ENCODE measurements at places on chromosomes 1 and 21. TPM values are rescaled to one million over a fixed set of nuclear protein-coding genes. Genes with fewer than 3 reads are reported as not detected.

- no peak for DNase-seq
- peaks cover 13% of the 10 kb centered on the region for H3K4me1 ChIP-seq
- no peak overlapping the region for H3K4me3 ChIP-seq
- H3K36me3 ChIP-seq, result peaks cover 12% of the 10 kb centered on the region
These were observed 324.3 kb downstream of the PLA2G4A start for GRCh38 chr1:187153047-187153446.

DNA sequence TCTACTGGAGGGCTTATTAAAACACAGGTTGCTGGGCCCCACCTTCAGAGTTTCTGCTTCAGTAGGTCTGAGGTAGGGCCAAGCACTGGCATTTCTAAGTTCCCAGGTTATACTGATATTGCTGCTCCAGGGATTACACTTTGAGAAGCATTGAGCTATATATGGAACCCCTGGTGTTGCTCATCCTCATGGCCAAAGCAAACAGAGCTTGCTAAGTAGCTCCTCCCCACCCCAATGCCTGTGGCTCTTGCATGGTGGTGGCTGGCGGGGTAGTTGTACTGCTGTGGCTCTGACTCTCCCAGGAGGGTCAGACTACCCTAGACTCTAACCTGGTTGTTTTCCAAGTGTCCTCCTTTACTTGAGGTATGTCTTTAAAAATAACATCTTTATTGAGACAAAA is 143.6 kb downstream of the SPATA46 start:
- H3K27me3 ChIP-seq, result no peaks in the 10 kb centered on the region
- H3K27ac ChIP-seq, result no peak overlapping the region
- no peak for DNase-seq
- no peaks in the 10 kb centered on the region for H3K36me3 ChIP-seq

DNA sequence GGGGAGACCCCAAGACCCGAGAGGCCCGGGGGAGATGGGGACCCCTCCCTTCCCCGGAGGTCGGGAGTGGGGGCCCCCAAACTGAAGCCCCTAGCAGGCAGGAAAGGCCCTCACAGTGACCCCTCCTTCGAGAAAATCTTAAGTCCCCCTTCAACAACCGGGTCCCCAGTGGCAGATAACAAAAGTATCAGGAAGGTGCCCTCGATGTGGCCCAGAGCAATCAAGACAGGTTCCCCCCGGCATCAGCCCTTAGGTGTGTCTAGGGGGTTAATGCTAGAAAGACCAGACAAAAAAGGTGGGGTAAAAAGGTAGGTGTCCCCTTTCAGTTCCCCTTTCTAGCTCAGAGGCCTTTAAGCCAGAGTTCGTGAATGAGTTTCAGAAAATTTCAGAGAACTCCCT is 282 bp upstream of the ECE1 start:
- no peaks in the 10 kb centered on the region for H3K27me3 ChIP-seq
- H3K4me3 ChIP-seq, result peak overlapping the region; percentile 76
- peaks cover 14% of the 10 kb centered on the region for H3K4me1 ChIP-seq
- H3K36me3 ChIP-seq, result no peaks in the 10 kb centered on the region
- DNase-seq, result no peak

The GFI1 gene
- total RNA-seq, result 0.34 TPM

The LCE6A gene
- not detected for total RNA-seq

DNA sequence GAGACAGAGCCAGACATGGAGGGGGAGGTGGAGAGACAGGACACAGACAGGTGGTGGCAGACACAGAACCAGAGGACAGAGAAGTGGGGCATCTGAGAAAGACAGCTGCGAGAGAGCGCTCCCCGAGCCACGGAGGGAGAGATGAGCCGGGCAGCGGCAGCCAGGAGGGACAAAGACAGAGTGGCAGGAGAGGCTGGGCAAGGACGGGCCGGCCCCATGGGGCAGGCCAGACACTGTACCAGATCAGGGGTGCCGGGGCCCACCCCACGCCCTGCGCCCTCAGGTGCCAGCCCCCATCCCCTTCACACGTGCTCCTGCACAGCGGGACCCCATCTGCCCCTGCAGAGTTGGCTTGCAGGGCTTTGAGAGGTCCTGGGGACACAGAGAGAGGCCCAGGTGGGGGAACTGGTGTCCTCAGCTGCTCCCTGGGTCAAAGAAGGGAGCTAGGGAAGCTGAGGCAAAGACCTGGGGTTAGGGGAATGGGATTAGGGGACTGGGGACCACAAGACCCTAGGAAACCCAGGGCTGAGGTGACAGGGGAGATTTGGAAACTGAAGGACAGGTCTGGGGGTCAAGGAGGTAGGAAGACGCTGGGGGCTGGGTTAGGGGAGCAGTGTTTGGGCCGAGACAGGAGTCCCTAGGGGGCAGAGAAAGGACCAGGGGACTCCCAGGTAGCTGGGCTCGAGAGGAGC is 643 bp downstream of the FNDC5 start:
- peaks cover 19% of the 10 kb centered on the region for H3K36me3 ChIP-seq
- H3K4me3 ChIP-seq, result peak overlapping the region; percentile 80
- peak; percentile 38 for DNase-seq
- H3K27ac ChIP-seq, result peak overlapping the region; percentile 60

GRCh38 chr1:183892351-183892793 is 87.5 kb downstream of the RGL1 start:
- DNase-seq, result no peak
- H3K27ac ChIP-seq, result no peak overlapping the region

GRCh38 chr1:87224201-87224600 is 104.5 kb upstream of the LMO4 start:
- H3K27ac ChIP-seq, result no peak overlapping the region
- no peak for DNase-seq
- peaks cover 11% of the 10 kb centered on the region for H3K4me1 ChIP-seq
- no peak overlapping the region for H3K4me3 ChIP-seq
- H3K27me3 ChIP-seq, result no peaks in the 10 kb centered on the region
- H3K36me3 ChIP-seq, result no peaks in the 10 kb centered on the region

DNA sequence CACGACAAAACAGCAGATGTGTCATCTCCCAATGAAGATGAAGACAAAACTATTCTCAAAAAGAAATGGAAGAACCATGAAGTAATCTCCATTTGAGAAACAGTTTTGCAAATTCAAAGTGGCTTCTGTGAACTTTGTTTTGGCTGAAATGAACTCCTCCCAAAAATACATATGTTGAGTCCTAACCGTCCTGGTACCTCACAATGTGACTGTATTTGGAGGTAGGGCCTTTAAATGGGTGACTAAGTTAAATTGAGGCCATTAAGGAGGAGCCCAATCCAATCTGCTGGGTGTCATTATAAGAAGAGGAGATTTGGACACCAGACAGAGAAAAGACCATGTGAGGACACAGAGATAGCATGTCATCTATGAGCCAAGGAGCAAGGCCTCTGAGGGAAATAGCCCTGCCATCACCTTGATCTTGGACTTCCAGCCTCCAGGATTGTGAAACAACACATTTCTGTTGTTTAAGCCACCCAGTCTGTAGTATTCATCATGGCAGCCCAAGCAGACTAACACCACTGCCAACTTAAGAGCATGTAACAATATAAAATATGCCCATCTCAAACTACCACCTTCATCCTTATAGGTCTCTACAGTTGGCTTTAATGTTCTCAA is 38.3 kb upstream of the KCNE1 start:
- H3K27me3 ChIP-seq, result no peaks in the 10 kb centered on the region
- no peak overlapping the region for H3K4me3 ChIP-seq
- H3K4me1 ChIP-seq, result peaks cover 25% of the 10 kb centered on the region

- H3K27ac ChIP-seq, result no peak overlapping the region
- H3K27me3 ChIP-seq, result peaks cover 14% of the 10 kb centered on the region
- no peak for DNase-seq
- H3K36me3 ChIP-seq, result peaks cover 4% of the 10 kb centered on the region
These were observed 113.5 kb downstream of the MAP3K21 start for GRCh38 chr1:233440951-233441401.

GRCh38 chr21:17526776-17527175 is 13.9 kb downstream of the CXADR start:
- peaks cover 24% of the 10 kb centered on the region for H3K4me1 ChIP-seq
- peaks cover 1% of the 10 kb centered on the region for H3K36me3 ChIP-seq
- H3K4me3 ChIP-seq, result no peak overlapping the region
- H3K27me3 ChIP-seq, result no peaks in the 10 kb centered on the region
- DNase-seq, result no peak
- H3K27ac ChIP-seq, result peak overlapping the region; percentile 93

DNA sequence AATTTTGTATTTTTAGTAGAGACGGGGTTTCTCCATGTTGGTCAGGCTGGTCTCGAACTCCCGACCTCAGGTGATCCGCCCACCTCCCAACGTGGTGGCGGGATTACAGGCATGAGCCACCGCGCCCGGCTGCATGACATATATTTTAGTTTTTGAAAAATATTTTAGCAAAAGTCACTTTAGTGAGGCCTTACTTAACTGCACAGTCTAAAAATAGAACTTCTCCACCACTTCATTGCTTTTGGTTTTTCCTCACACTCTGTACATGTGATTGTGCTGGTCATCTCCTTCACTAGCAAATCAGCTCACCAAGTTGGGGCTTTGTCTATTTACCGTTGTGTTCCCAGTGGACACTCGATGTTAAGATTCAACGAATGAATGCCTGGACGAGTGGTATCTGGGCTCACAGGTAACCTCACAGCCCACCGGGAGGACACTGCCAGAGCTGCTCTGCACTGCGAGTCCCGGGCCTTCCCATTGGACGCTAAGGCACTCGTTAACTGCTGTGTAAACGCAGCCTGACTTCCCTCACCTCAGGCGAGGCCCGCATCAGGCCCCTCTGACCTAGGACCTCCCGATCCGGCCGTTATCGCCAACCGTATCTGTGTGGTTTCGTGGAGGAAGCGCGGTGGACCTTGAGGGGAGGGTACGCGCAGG is 14.0 kb upstream of the ZNF692 start:
- peak; percentile 69 for DNase-seq
- H3K36me3 ChIP-seq, result no peaks in the 10 kb centered on the region
- peaks cover 6% of the 10 kb centered on the region for H3K4me1 ChIP-seq
- peaks cover 4% of the 10 kb centered on the region for H3K27me3 ChIP-seq
- peak overlapping the region; percentile 94 for H3K4me3 ChIP-seq

DNA sequence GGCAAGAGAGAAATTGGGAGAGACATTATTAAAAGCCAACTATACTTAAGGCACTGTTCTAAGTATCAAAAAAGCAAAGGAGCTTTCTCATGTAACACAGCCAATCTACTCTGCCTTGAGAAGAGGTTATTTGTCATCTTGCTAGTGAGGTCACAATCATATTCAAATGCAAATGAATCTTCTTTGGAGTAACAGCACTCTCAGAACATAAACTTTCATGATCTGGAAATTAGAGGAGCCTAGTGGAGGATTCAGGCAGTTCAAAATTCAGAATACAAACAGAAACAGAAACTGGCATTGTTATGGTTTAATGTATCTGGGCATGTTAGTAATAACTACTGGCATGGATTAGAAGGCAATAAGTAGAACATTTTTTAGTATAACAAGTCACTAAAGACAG is 57.4 kb downstream of the ARID4B start:
- peak overlapping the region; percentile 86 for H3K27ac ChIP-seq
- H3K36me3 ChIP-seq, result no peaks in the 10 kb centered on the region
- peaks cover 25% of the 10 kb centered on the region for H3K4me1 ChIP-seq

The AMY2B gene
- total RNA-seq, result 12.6 TPM

GRCh38 chr1:194071205-194071604 is 884.8 kb upstream of the B3GALT2 start:
- H3K36me3 ChIP-seq, result no peaks in the 10 kb centered on the region
- H3K4me1 ChIP-seq, result peaks cover 7% of the 10 kb centered on the region
- H3K4me3 ChIP-seq, result no peak overlapping the region
- H3K27me3 ChIP-seq, result no peaks in the 10 kb centered on the region

The ATP5PB gene
- total RNA-seq, result 162 TPM

DNA sequence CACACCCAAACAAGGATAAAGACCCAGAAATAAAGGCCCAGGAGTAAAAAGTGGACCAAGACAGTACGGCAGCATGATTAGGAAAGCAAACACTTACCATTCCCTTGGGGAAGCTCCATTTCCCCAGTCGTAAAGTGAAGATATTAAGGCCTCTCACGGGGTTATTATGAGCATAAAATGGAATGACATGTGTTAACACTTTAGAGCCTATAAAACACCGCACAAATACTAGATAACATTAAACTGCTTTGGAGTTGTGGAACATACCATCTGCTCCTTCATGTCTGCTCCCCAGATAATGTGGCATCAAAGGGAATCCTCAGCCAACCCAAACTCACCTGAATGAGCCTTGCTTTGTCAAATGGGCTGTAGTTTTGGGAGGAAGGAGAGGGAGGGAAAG is 8.9 kb upstream of the ITLN2 start:
- no peaks in the 10 kb centered on the region for H3K4me1 ChIP-seq
- no peaks in the 10 kb centered on the region for H3K27me3 ChIP-seq
- H3K27ac ChIP-seq, result no peak overlapping the region

GRCh38 chr21:44999972-45000636 is 60.3 kb downstream of the SLX9 start:
- no peak overlapping the region for H3K4me3 ChIP-seq
- H3K4me1 ChIP-seq, result peaks cover 8% of the 10 kb centered on the region
- no peak overlapping the region for H3K27ac ChIP-seq
- H3K27me3 ChIP-seq, result no peaks in the 10 kb centered on the region

The NID1 gene
- 45.5 TPM for total RNA-seq

The SLC22A15 gene
- 10.1 TPM for total RNA-seq

The REN gene
- 0.29 TPM for total RNA-seq

DNA sequence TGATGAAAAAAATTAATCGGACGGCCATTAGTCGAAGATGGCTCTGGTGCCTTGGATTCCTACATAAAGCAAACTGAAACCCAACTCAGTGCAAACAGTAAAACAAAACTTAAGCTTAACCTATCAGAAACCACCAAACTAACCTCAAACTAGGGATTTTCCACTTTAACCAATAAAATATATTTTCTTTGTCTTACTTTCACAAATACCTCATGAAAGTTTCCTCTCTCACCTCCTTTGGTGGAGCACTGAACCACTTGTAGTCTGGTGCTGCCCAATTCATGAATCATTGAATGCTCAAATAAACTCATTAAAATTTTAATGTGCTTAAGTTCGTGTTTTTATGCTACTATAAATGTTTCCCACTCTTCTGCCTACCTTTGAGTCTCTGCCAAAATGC is 7.0 kb downstream of the ADORA3 start:
- H3K27ac ChIP-seq, result no peak overlapping the region
- H3K4me3 ChIP-seq, result no peak overlapping the region
- H3K27me3 ChIP-seq, result peaks cover 41% of the 10 kb centered on the region

- peaks cover 6% of the 10 kb centered on the region for H3K4me1 ChIP-seq
- H3K36me3 ChIP-seq, result no peaks in the 10 kb centered on the region
- DNase-seq, result no peak
- H3K4me3 ChIP-seq, result no peak overlapping the region
- peaks cover 8% of the 10 kb centered on the region for H3K27me3 ChIP-seq
These were observed 329.4 kb upstream of the CHRM3 start for GRCh38 chr1:239056940-239057339.

The HMCN1 gene
- 46.4 TPM for total RNA-seq

- peak overlapping the region; percentile 37 for H3K4me3 ChIP-seq
- H3K27ac ChIP-seq, result peak overlapping the region; percentile 95
- H3K27me3 ChIP-seq, result peaks cover 2% of the 10 kb centered on the region
- H3K36me3 ChIP-seq, result no peaks in the 10 kb centered on the region
- DNase-seq, result no peak
These were observed 3.7 kb upstream of the FOXO6 start for GRCh38 chr1:41357451-41358101.

The SUSD4 gene
- 0.49 TPM for total RNA-seq

The PPIAL4G gene
- total RNA-seq, result not detected

GRCh38 chr1:31689854-31690253 is 14.0 kb downstream of the COL16A1 start:
- H3K27ac ChIP-seq, result no peak overlapping the region
- H3K27me3 ChIP-seq, result no peaks in the 10 kb centered on the region
- H3K36me3 ChIP-seq, result peaks cover 22% of the 10 kb centered on the region
- no peak overlapping the region for H3K4me3 ChIP-seq
- peaks cover 12% of the 10 kb centered on the region for H3K4me1 ChIP-seq
